Psoas muscle (tissue), 8 donors: ENCODE measurements at places on chromosomes 5 and 9. TPM values are rescaled to one million over a fixed set of nuclear protein-coding genes. Genes with fewer than 3 reads are reported as not detected.

DNA sequence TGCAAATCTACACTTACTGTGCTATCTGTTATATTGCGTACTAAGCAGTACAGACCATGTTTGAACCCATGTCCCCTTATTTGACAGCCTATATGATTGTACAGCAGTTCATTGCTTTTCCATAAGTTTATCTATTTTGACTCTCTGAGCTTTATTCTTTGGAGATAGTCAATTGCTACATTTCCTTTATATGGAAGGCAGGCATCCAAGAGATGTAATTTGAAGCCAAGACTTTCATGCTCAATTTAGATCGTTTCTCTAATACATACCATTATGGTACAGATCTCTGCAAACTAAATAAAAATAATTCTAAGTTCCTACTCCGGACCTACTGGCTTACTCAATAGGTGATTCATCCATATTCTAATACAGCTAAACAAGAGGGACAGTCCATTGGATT lies 424.8 kb downstream of the TMEM38B start:
- no peak for DNase-seq

- no peak for DNase-seq
Measured at GRCh38 chr9:1745980-1746379, 269.2 kb upstream of the SMARCA2 start.

- DNase-seq: no peak
Measured at GRCh38 chr5:151186052-151186451, 28.5 kb upstream of the ANXA6 start.

DNA sequence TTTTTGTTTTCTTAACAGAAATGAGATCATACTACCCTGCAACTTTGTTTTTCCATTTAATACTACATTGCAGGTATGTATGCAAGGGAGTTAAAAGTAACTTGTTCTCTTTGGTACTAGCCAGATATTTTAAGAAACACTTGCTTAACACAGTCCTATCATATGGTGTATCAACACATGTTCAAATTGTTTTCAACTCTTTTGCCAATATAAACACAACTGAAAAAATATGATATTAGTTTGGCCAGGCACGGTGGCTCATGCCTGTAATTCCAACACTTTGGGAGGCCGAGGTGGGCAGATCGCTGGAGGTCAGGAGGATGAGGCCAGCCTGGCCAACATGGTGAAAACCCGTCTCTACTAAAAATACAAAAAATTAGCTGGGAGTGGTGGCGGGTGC lies 41.6 kb downstream of the RNF38 start:
- DNase-seq: no peak

GRCh38 chr9:70263421-70263820 lies 4.6 kb downstream of the SMC5 start:
- no peak for DNase-seq

GRCh38 chr9:130835441-130836298 lies 616 bp downstream of the ABL1 start:
- DNase-seq: peak; percentile 48

DNA sequence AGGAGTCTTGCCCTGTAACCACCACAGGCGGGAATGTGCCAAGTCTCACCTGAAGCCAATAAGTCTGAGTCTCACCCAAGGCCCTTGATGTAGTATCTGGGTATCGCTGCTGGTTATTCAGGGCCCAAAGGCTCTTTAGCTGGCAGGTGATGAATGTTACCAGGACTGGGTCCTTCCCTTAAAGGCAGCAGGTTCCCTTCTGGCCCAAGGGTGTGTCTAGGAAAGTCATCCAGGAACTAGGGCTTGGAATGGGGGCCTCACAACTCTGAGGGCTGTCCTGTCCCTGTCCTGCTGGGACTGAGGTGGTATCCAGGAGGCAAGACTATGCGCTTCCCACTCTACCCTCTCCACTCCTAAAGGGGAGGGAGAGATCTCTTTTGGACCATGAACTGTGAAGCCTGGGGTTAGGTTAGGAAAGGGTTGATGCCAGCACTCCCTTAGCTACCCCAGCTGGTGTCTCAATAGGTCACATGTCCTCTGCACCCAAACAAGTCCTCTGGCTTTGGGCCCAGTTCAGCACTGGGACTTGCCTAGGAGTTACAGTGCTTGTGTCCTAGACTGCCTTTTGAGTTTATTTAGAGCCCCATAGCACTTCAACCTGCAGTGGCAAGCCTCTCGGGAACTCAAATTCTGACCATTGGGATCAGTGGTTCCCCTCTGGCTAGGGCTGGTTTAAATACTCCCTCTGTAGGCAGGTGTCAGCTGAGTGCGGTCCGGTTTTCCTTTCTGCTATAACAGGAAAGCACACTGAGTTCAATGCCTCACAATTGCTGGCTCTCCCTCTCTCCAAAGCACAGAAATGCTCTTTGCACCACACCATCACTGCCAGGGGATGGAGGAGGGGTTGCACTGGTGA lies 22.5 kb upstream of the RANBP3L start:
- DNase-seq: no peak

DNA sequence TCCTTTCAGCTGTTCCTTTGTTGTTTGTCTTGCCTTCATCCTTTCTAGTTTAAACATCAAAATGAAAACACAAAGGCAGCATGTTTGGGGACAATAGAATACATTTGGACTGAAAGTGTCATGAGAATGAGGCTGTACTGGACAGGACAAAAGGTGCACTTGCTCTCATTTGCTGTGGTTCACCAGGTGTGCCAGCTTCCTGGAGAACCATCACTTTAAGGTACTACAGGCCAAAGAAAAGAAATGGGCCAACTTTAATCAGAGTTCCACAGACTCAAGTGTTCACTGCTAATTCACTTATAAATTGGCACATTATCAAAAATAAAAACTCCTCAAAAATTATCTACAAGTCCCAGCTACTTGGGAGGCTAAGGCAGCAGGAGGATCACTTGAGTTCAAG lies 53.8 kb downstream of the ABHD17B start:
- DNase-seq: no peak

GRCh38 chr9:85511746-85512145 lies 230.0 kb downstream of the AGTPBP1 start:
- DNase-seq: no peak

- no peak for DNase-seq
Measured at GRCh38 chr9:96136992-96137670, 164.8 kb downstream of the HSD17B3 start.

- DNase-seq: no peak
Measured at GRCh38 chr9:128643519-128644300, 12.9 kb downstream of the DYNC2I2 start.

- DNase-seq: no peak
Measured at GRCh38 chr5:135103575-135103853, 69.5 kb upstream of the PITX1 start.

GRCh38 chr5:148808864-148809642 lies 17.4 kb upstream of the ADRB2 start:
- peak; percentile 45 for DNase-seq

DNA sequence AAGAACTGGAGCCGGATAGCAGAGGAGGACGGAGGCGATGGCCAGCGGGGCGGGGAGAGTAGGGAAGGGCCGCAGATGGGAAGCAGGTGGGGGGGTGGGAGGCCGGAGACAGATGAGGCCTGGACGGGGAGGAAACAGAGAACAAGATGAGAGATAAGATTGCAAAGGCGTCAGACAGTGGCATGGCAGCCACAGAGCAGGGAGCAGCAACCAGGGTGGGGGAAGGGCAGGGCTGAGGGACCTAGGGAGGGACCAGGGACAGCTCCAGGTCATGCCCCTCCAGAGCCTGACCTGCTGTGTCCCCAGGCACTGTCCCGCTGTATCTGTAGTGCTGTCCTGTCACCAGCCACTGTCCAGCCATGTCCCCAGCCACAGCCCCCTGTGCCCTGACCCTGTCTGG lies 49.6 kb upstream of the LMX1B start:
- no peak for DNase-seq

DNA sequence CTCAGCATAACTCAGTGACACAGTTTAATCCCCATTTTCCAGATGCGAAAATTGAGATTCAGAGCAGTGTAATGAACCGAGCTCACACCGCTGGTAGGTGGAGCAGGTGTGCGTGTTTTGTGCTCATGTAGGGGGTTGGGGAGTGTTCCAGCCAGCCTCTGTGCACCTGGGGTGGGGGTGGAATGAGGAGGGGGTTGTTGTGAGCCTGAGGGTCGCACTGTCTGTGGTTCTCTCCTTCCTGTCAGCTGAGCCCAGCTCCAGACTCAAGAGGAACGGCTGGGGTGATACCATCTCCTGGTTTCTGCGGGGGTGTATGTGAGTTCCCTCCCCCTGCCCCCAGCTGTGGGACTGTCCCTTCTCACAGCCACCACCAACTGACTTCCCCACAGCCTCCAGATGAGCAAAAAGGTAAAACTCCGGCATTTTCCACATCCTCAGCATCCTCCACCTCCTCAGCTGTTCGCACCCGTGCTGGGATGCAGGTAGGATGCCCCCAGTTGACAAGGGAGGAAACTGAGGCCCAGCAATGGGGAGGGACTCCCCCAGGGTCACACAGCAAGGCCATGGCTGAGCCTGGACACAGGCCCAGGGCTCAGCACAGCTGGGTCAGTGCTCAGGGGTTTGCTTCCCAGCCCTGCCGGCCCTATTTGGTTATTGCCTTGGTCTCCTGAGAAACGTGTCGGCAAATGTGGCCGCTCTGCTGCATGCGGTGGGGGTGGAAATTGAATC lies 2.1 kb downstream of the SH2D3C start:
- no peak for DNase-seq

GRCh38 chr9:91954841-91955471 lies 4.9 kb upstream of the ROR2 start:
- DNase-seq: no peak

TOR2A gene
- 5.0 TPM for polyA plus RNA-seq

SLC6A3 gene
- under 0.01 TPM for polyA plus RNA-seq

PLAC8L1 gene
- polyA plus RNA-seq: 0.52 TPM

LRRTM2 gene
- 0.21 TPM for polyA plus RNA-seq

TMC1 gene
- polyA plus RNA-seq: not detected

BTNL3 gene
- polyA plus RNA-seq: not detected

SVEP1 gene
- 1.0 TPM for polyA plus RNA-seq
